Activated CD4-positive, alpha-beta T cell treated with anti-CD3 and anti-CD28 coated beads, Interleukin-2, amount 10 ng/mL, durations not matched to agents 7 days and 5 days (primary cell): ENCODE measurements at places on chromosomes 4 and X. TPM values are rescaled to one million over a fixed set of nuclear protein-coding genes. Genes with fewer than 3 reads are reported as not detected.

The RADX gene
- total RNA-seq, result 7.8 TPM

The PRAF2 gene
- total RNA-seq, result 24.7 TPM

The NHSL2 gene
- 1.00 TPM for total RNA-seq

The ACSL4 gene
- 34.5 TPM for total RNA-seq

The SSX2B gene
- not detected for total RNA-seq

The F8A2 gene
- total RNA-seq, result not detected

The OTUD6A gene
- total RNA-seq, result not detected

The MRFAP1L1 gene
- total RNA-seq, result 74.9 TPM

- H3K4me1 ChIP-seq, result peaks cover 7% of the 10 kb centered on the region
- H3K27me3 ChIP-seq, result no peaks in the 10 kb centered on the region
- DNase-seq, result no peak
- peaks cover 29% of the 10 kb centered on the region for H3K36me3 ChIP-seq
- H3K4me3 ChIP-seq, result no peak overlapping the region
- H3K27ac ChIP-seq, result no peak overlapping the region
These were observed 58.2 kb downstream of the BRWD3 start for GRCh38 chrX:80751456-80751855.

- H3K4me3 ChIP-seq, result no peak overlapping the region
- H3K36me3 ChIP-seq, result no peaks in the 10 kb centered on the region
- H3K27ac ChIP-seq, result no peak overlapping the region
- peaks cover 3% of the 10 kb centered on the region for H3K27me3 ChIP-seq
- no peaks in the 10 kb centered on the region for H3K4me1 ChIP-seq
- no peak for DNase-seq
These were observed 56.5 kb downstream of the PRDM5 start for GRCh38 chr4:120865985-120866384.

GRCh38 chrX:95629737-95630136, 1054.9 kb upstream of the DIAPH2 start:
- H3K36me3 ChIP-seq, result no peaks in the 10 kb centered on the region
- H3K4me3 ChIP-seq, result no peak overlapping the region
- H3K4me1 ChIP-seq, result no peaks in the 10 kb centered on the region
- DNase-seq, result no peak
- no peaks in the 10 kb centered on the region for H3K27me3 ChIP-seq

DNA sequence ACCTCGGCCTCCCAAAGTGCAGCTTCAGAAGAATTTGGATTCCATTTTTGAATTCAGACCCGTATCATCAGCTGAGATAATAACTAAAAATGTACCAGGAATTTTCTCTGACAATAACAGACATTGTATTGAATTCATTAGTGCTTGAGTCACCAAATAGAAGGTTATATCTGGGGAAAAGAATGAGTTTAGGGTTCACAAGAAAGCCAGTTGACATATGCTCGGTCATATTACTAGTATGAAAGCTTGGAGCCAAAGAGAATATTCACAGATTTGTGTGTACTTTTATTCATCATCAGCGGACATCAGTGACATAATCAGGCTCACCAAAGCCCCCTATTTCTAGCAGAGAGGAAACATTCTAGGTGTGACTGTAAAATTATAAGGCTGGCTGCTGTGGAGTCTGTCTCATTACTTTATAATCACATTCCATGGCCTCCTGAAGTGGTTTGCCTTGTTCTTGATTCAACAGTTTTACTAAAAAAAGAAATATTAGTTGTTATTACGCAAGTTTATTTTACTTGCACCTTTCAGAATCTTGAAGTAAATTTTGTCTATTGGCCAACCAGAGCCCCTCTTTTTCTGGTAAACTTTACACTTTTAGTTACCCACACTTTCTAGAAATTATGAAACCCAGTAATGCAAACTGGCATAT, 14.6 kb upstream of the DCTD start:
- H3K36me3 ChIP-seq, result no peaks in the 10 kb centered on the region
- H3K27ac ChIP-seq, result no peak overlapping the region
- peaks cover 14% of the 10 kb centered on the region for H3K27me3 ChIP-seq
- no peak overlapping the region for H3K4me3 ChIP-seq

DNA sequence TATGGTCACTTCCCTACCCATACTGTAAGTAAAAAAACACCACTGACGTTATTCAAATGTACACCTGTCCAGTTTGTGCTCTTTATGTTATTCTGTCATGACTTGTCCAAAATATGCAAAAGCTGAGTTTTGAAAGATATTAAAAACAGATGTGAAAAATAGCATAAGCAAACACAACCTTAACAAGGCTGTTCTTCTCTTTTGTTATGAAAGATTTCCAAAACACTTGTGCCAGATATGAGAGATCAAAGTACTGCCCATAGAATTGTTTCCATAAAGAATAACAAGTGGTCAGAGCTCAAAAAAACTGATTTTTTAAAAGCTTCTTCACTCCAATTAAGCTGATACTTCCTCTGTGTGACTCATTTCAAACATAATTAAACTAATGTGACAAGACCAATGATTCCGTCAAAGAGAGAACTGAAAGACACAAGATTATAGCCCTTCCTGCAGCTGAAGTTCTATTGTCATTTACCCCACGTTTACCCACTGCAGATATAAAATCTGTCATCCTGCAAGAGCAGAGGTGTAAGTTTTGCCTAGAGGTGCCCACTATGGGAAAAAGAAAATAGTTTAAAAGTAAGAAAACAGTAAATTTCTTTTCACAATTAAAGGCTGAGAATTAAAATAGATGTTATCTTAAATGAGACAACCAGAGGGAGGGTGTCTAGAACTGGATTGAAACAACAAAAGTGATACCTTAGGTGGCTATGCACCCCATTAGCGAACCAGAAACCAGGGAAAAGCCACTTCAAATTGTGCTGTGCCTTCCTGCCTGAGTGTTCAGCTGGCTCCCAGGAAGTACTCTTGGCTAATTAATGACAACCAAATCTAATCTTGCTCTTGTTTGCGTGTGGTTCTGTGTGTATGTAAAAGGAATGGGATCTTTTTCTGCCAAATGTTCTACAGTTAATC, 30.1 kb downstream of the RASSF6 start:
- peaks cover 2% of the 10 kb centered on the region for H3K27me3 ChIP-seq

DNA sequence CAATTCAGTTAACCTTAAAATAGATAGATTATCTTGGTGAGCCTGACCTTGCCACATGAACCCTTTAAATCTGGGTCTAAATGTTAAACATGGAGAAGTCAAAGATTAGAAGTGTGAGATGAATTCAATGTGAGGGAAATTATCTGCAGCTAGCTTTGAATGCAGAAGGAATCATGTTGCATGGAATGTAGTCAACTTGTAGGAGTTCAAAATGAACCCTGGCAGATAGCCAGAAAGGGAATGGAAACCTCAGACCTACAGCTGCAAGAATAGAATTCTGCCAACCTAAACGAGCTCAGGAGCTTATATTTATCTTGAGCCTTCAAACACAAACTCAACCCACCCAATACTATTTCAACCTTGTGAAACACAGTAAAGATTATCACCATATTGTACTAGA, 632.5 kb downstream of the KCTD8 start:
- DNase-seq, result no peak
- no peak overlapping the region for H3K4me3 ChIP-seq
- no peaks in the 10 kb centered on the region for H3K4me1 ChIP-seq

GRCh38 chr4:15427701-15428100, at the start of gene C1QTNF7:
TSS of gene C1QTNF7 (plus strand) at chr4:15428033. CDS start at chr4:15435744, 7,711 bp downstream.
- peaks cover 26% of the 10 kb centered on the region for H3K4me1 ChIP-seq
- no peak for DNase-seq
- no peaks in the 10 kb centered on the region for H3K36me3 ChIP-seq
- no peak within 1 kb of the TSS for H3K27ac ChIP-seq
- no peaks in the 10 kb centered on the region for H3K27me3 ChIP-seq
- H3K4me3 ChIP-seq, result no peak within 1 kb of the TSS

GRCh38 chr4:98861100-98861884, 67.6 kb downstream of the EIF4E start:
- H3K36me3 ChIP-seq, result no peaks in the 10 kb centered on the region
- H3K4me3 ChIP-seq, result no peak overlapping the region
- no peaks in the 10 kb centered on the region for H3K27me3 ChIP-seq
- no peak overlapping the region for H3K27ac ChIP-seq
- no peak for DNase-seq

DNA sequence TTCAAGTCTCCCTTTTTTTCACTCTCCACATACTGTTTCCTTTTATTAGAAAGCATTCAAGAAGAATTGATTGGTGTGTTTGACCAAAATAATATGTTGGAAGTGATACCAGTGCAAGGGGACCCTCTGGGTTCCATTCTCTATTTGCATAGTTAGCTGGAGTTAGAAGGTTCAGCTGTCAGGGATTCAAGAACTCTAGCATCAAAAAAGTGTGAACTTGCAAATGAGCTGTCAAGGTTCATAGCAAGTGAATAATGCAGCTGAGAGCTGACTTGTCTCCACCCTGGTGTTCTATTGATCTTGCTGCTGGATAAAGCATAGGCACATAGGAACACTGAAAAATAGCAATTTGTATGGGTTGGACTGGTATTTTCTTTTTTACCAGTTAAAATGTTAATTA, 73.2 kb downstream of the SORBS2 start:
- H3K27ac ChIP-seq, result no peak overlapping the region
- no peaks in the 10 kb centered on the region for H3K4me1 ChIP-seq
- H3K4me3 ChIP-seq, result no peak overlapping the region
- no peaks in the 10 kb centered on the region for H3K36me3 ChIP-seq

DNA sequence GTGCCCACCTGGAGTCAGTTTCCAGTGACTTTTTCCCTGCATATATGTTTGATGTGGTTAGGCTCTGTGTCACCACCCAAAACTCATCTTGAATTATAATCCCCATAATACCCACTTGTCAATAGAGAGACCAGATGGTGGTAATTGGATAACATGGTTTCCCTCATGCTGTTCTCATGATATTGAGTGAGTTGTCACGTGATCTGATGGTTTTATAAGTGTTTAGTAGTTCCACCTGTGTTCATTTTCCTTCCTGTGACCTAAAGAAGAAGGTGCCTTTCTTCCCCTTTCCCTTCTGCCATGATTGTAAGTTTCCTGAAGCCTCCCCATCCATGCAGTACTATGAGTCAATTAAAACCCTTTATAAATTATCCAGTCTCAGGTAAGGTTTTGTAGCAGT, 740.9 kb downstream of the ARAP2 start:
- no peaks in the 10 kb centered on the region for H3K36me3 ChIP-seq
- no peak for DNase-seq
- no peaks in the 10 kb centered on the region for H3K4me1 ChIP-seq
- H3K27me3 ChIP-seq, result no peaks in the 10 kb centered on the region
- H3K27ac ChIP-seq, result no peak overlapping the region
- H3K4me3 ChIP-seq, result no peak overlapping the region

GRCh38 chrX:1212532-1212931, at the start of gene CRLF2:
TSS of gene CRLF2 (minus strand) at chrX:1212649. CDS start at chrX:1212634, 15 bp downstream.
- DNase-seq, result peak; percentile 53
- peaks cover 15% of the 10 kb centered on the region for H3K27me3 ChIP-seq
- peak within 1 kb of the TSS; percentile 89 for H3K27ac ChIP-seq
- H3K36me3 ChIP-seq, result peaks cover 15% of the 10 kb centered on the region
- H3K4me1 ChIP-seq, result peaks cover 44% of the 10 kb centered on the region

DNA sequence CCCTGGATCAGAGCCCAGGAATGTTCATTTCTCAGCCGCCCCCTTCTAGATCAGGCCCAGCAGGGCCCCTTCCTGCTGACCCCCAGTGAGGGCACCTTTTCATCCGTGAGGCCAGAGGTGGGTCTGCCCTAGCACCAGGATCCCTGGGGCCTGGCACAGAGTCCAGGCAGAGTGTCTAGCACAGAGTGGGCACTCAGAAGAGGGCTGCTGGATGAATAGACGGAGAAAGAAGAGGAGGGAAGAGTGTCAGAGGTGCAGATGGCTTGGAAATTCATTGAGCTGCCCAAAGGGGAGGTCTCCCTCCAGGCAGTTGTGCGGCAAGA, 106.5 kb downstream of the CPZ start:
- no peak overlapping the region for H3K27ac ChIP-seq
- H3K36me3 ChIP-seq, result no peaks in the 10 kb centered on the region
- H3K4me3 ChIP-seq, result no peak overlapping the region
- DNase-seq, result no peak

DNA sequence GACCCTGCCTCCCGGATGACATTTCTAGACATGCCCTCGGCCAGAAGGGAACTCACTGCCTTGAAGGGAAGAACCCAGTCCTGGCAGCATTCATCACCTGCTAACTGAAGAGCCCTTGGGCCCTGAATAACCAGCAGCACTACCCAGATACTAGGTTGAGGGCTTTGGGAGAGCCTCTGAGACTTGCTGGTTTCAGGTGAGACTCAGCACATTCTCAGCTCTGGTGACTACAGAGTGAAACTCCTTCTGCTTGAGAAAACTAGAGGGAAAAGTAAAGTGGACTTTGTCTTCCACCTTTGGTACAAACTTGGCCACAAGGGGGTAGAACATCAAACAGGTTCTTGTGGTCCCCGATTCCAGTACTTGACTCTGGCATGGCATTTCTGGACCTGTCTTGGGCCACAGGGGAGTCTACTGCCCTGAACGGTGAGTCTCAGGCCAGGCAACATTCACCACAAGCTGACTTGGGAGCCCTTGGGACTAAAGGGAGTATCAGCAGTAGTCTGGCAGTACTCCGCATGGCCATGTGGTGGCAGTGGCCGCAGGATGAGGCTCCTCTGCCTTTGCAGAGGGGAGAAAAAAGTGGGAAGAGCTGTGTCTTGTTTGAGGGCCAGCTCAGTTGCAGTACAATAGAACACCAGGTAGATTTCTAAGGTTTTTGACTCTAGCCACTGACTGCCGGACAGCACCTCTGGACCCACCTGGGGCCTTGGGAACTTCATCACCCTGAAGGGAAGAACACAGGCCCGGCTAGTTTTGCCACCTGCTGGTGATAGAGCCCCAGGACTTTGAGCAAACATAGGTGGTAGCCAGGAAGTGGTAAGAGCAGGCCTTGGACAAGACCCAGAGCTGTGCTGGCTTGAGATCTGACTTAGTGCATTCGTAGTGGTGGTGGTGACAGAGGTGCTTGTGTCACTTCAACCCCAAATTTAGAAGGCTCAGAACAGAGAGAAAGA, 414.8 kb downstream of the OPHN1 start:
- no peaks in the 10 kb centered on the region for H3K4me1 ChIP-seq
- H3K4me3 ChIP-seq, result no peak overlapping the region
- H3K27ac ChIP-seq, result no peak overlapping the region
- H3K36me3 ChIP-seq, result no peaks in the 10 kb centered on the region
- DNase-seq, result no peak

DNA sequence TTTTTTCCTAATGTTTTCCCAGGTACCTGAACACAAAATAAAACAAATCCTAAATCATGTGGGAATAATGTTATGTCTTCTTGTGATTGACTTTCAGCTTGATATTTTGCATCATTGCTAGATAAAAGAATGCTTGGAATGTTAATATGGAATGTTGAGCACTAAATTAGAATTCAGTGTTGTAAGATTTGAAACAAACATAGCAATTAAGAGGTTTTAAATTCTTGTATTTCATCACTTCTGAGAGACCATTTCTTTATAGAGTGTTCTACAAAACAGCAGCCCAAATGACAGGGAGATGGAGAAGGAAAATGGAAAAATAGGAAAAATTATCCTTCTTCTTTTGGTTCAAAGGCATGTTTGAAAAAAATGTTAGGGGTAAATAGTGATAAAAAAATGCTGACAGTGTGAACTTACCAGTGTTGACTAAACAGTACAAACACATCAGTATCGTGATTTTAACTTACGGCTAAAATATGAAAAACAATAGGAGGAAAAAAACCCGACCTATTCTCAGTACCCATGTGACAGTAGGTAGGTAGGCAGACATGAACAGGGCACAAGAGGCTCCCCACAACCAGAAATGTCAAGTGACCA, 102.6 kb upstream of the PDE5A start:
- no peaks in the 10 kb centered on the region for H3K4me1 ChIP-seq
- DNase-seq, result no peak
- no peaks in the 10 kb centered on the region for H3K36me3 ChIP-seq
- H3K27ac ChIP-seq, result no peak overlapping the region

GRCh38 chr4:186144946-186145569, 40.6 kb downstream of the FAM149A start:
- H3K4me1 ChIP-seq, result peaks cover 12% of the 10 kb centered on the region
- no peak for DNase-seq
- H3K36me3 ChIP-seq, result no peaks in the 10 kb centered on the region
- peaks cover 39% of the 10 kb centered on the region for H3K27me3 ChIP-seq
- H3K27ac ChIP-seq, result no peak overlapping the region
